ENCODE measurements at places on chromosomes 3 and 15.

DNA sequence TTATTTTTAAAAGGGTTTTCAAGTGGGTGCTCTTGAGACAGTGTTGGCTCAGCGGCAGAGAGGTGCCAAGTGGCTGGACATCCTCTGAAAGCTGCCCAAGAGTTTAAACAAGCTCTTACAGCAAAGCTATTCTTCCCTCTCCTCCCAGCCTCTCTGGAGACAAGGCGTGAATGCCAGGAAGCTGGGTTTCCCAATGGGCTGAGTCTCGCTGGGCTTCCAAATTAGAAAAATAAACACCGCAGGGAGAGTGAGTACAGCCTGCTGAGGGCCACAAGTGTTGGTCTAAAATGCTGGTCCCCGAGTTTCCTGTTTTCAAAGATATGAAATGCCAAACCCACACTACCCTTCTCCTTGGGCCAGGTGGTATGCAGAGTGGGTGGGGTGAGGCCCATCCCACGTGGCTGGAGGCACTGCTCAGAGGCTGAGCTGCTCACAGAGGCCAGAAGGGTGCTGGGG, 36.4 kb downstream of the ZDHHC3 start:
- no peak for DNase-seq

GRCh38 chr15:46786590-46787285, 930.6 kb upstream of the SEMA6D start:
- DNase-seq: no peak

- DNase-seq: no peak
Measured at GRCh38 chr3:195137638-195138588, 133.0 kb downstream of the XXYLT1 start.

DNA sequence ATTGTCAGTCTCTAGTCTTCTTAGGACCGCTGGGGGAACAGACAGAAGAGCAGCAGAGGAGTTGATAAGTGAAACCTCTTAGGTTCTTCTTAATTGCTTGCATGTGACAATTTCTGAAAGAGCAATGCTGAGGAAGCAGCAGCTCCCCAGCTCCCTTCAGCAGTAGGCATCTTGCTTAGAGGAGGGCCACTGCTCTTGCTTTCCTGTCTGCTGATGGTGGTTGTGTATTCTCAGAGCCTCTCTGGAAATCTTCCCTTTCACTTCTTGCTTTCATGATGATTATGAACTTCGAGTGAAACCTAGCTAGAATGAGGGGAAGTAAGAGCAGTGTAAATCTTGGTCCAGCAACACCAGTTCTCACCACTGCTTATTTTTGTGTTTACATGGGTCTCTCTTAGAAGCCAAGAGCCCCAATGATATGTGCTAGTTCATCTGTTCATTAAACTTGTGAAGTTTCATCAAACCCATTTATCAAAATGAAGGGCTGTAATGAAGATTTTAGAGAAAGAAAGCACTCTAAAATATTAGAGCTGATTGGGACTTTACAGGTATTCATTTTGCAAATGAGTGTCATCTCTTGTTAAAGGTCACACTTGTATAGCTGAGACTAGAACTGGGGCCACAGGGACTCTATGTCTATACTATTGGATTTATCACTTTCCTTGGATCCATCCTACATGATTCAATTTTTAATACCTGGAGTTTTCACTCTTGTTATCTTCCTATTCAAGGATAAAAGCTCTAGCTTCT, 246.7 kb downstream of the LPP start:
- peak; percentile 31 for DNase-seq

DNA sequence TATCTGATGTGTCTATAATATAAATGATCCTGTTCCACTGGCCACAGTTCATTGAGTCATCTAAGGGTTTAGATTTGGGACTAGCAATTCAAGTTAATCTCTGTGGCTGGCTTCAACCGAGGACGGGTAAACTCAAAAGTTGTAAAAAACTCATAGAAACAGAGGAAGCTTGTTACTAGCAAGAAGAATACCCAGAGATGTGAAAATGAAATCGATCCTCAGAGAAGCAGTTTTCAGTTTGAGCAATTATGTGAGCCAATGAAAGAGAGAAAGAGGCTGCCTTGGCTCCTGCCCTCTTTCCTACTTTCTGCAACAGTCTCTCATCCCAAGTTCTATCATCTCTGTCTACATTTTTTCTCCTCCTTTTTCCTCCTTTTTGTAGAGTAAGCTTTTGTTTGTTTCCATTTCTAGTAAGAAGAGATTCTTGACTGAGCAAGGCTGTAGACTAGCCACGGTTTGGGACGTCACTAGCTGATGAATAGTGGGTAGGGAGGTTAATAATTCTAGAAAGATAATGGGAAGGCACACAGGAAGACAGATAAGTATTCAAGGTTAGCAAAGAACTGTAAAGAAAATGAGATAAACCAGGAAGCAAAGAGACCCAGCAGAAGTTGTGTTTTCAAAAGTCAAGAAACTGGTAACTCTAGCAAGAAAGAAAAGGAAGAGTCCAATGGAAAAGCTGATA, 298.9 kb upstream of the NR2F2 start:
- DNase-seq: no peak

GRCh38 chr15:63791228-63791627, 42.5 kb downstream of the HERC1 start:
- no peak for DNase-seq

DNA sequence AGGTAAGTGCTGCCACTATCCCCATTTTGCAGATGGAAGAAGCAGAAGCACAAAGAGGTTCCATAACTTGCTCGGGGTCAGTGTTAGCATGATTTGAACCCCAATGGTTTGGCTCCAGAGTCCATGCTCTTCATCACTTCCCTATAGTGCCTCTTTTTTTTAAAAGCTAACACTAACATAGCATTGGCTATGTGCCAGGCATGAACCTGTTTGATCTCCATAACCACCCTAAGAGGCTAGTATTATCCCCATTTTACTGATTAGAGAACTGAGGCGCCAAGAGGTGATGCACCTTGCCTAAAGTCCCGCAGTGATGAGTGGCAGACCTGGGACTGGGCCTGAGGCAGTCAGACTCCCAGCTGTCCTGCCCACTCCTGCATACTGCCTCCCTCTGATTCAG, 7.3 kb downstream of the LINGO1 start:
- no peak for DNase-seq

- no peak for DNase-seq
Measured at GRCh38 chr3:14505001-14505802, 34.9 kb downstream of the GRIP2 start.

DNA sequence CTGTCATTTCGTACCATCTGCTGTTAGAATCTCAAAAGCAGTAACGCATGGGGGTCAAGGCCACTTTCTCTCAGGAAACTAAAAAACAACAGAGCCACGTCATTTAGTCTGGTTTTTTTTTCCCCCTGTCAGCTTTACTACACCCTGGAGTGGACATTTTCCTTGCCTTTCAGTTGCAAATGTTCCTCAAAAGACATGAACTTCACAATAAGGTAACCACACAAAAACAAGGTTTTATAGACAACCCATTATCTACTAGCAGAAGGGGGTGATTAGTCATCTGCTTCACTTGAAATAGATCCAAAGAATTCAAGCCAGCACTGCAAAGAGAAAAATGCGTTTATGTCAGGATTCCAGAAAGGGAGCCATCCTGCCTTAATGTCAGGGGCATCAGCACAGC, 171.8 kb upstream of the CDIN1 start:
- no peak for DNase-seq

- DNase-seq: no peak
Measured at GRCh38 chr15:65990298-65990981, 121.1 kb downstream of the RAB11A start.

GRCh38 chr15:40222131-40222530, 16.7 kb upstream of the PAK6 start:
- no peak for DNase-seq

DNA sequence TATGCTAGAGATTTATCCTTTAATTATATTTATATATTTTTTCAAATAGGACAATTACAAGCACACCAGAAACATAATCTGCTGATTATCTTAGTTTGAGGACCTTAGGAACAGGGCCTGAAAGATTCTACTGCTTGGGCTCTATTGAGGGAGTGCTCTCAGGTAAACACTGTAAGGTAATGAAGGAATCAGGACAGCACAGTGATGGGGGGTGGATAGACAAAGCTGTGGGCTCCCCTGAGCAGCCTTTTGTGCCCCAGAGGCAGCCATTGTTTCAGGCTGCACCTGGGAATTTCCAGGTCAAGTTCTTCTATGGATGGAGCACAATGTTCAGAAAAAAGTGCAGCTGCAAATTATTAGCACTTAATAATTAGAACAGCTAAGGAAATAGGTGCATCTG, 848.0 kb upstream of the CADM2 start:
- no peak for DNase-seq

GRCh38 chr3:187385296-187385695, 17.1 kb downstream of the RTP4 start:
- DNase-seq: no peak

- DNase-seq: no peak
Measured at GRCh38 chr3:184169896-184170875, 4.5 kb upstream of the AP2M1 start.

DNA sequence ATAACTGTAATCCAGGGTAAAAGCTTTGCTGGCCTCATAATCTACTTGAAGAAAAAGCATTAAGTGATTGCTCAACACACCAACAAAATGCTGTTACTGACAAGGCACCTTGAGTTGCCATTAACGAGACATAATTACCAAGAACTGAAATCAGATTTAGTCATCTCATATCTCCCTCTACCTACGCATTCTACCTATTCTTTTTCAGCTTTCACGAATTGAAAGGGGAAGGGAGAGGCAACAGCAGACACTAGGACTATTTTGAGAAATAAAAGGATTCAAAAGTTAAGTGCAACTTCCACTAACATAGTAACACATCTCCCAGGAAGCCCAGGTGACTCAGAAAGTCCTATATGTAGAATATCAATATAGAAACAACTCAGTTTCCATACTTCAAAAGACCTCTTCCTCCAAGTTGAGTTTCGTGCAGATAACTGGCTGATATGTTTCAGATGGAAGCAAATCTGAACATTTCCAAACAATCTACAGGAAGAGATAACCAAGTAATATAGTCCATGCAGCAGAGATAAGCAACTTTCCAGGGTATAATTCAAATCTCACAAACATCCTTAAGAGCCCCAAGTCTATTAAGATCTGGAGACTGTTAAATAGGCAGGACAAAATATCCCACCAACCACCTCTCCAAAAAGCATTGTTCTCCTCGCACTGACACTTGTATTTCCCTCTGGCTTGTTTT, 1.9 kb downstream of the OSBPL10 start:
- no peak for DNase-seq

DNA sequence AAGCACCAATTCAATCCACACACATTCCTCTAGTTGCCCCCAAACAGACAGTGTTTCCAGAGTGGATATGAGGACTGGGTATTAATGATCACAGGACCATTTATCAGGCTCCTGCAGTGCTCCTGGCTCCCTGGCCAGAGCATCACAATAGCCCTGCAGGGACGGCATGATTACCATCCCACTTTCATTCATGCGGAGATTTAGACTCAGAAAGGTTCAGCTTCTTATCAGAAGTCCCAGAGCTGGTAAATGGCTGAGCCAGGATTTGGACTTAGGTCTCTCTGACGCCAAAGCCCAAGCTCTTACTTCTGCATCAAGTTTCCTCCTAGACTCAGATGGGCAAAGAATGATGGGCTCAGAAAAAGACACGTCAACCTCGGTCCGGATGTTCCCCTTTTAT, 2.9 kb upstream of the EPHB3 start:
- no peak for DNase-seq

DNA sequence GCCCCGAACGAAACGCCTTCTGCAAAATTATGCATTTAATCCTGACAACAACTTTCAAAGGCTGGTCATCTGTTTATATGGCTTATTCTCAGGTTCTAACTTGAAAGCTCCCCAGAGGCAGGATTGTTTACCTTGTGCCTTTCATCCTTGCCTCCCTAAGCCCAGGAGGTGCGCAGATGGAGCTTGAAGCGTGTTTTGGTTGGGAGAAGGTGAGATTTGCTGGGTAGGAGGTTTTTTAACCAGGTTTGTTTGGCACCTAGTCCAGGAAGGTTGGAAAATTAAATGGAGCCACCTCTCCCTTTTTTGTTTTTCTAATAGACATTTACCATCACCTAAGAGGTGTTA, 675 bp downstream of the TSEN2 start:
- DNase-seq: no peak

GRCh38 chr15:35393398-35393797, 152.6 kb downstream of the DPH6 start:
- no peak for DNase-seq

DNA sequence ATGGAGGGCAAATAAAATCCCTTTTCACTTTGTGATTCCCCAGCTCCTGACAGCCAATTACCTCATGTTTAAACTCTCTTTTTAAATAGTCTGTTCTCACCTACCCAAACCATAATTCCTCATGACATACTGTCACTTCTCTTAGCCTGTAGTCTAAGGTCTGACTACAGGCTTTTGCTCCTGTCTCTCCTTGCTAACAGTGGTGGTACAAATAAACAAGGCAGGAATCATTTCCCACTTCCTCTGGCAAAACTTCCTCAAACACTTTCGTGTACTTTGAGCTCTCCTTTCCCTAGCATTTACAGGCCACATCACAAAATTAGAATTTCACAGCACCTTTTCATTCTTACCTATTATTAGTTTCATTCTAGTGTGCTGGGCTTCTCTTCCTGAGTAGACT, 51.8 kb downstream of the ATP8B4 start:
- DNase-seq: no peak

DNA sequence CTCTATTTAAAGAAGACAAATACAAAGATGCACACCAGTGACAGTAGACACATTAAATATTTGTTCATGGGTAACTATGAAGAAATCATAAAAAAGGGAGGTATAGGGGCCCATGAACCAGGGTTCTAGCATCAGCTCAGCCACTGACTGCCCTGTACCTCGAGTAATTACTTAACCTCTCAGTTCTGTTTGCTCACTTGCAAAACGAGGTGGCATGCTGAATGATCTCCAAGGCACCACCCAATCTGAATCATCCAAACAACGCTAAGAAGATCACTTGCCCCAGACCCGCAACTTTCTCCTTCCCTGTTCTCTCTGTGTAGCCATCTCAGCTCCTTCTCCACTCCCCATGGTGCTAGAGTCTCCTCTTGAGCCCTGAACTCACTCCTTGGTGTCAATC, 374.7 kb downstream of the VPS13C start:
- DNase-seq: no peak

GRCh38 chr3:21803604-21804003, 52.6 kb upstream of the ZNF385D start:
- no peak for DNase-seq

DNA sequence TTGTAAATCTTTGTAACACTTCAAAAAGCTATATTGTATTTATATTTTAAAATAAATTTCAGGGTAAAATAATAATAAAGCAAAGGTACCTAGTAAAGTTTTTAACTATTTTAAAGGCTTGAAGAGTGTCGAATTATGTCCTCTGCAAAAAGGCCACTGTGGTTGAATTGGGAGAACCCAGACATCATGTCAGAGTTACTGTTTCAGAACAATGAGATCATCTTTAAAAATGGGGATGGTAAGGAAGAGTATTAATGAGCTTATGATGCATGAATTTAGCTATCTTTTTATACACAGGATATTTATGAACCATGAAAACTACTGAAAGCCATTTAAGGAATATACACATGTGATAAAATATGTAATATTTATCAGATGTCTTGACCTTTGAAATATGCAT, 26.3 kb downstream of the KCNMB3 start:
- no peak for DNase-seq

- DNase-seq: no peak
Measured at GRCh38 chr3:52438104-52438376, 6.9 kb downstream of the SEMA3G start.
